Inflammatory macrophage treated with lipopolysaccharide for 4 hours (primary cell): ENCODE measurements at places on chromosomes 12 and 14.

DNA sequence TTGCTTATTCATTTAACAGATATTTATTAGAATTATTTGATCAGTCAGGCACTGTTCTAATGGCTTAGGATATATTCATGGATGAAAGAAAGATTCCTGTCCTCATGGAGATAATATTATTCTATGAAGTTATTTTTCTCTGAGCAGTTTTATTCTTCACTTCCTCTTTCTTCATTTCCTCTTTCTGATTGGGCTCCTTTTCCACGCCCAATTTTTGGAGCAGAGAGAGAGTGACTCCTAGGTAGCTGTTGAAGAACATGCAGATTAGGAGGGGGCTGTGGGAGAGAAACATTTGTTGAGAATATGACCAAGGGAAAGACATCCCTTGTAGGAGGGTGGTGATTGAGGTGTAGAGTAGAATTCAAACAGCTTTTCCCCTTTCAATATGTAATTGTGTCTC lies 6.0 kb upstream of the YARS2 start:
- DNase-seq: peak; percentile 58

- DNase-seq: no peak
Measured at GRCh38 chr12:42957136-42957535, 367.6 kb upstream of the PRICKLE1 start.

- no peak for DNase-seq
Measured at GRCh38 chr12:39723831-39724230, 104.2 kb upstream of the ABCD2 start.

DNA sequence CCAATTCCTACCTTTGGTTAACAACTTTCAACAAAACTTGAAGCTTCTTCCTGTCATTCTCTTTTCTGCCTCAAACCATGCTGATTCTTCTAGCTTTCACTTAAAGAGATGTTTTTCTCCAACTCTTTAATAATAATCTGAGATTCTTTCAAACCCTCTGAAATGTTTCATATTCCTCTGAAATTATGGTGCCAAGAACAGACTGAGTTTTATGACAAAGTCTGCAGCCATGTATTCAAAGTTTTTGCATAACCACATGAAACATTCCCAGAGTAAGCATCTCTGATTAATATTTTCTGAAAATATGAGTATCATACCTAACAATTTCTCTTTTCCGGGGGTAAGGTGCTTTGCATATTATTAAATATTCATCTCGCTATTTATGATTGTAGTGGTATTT lies 59.1 kb upstream of the DCN start:
- no peak for DNase-seq

- DNase-seq: peak; percentile 76
Measured at GRCh38 chr12:49108958-49109404, 1.7 kb downstream of the LMBR1L start.

GRCh38 chr12:60947533-60947932 lies 1312.7 kb upstream of the USP15 start:
- no peak for DNase-seq

- peak; percentile 7 for DNase-seq
Measured at GRCh38 chr12:5014269-5014668, 29.4 kb upstream of the KCNA5 start.

DNA sequence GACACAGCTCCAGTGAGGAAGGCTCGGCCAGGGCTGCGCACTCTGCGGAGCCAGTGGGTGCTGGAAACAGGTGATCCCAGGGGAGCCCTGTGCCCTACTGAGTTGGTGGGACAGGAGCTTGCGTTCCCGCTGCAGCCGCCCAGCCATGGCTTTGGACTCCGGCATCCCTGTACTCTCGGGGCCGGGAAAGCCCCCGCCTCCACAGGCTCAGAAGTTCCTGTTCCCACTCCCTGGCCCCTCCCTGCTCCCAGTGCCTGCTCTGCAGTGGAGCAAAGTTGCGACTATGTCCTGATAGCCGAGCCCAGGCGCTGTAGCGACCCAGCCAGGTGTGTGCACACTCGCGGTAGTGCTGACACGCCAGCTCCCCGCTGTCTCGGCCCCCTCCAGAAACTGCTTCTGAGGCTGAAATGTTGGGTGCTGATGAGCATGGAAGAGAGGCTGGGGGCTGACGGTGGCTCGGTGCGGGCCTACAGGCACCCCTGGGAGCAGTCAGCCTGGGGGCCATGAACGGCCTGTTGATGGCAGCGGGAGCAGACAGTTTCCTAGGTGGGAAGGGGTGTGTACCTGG lies 344.6 kb upstream of the MGAT4C start:
- no peak for DNase-seq

DNA sequence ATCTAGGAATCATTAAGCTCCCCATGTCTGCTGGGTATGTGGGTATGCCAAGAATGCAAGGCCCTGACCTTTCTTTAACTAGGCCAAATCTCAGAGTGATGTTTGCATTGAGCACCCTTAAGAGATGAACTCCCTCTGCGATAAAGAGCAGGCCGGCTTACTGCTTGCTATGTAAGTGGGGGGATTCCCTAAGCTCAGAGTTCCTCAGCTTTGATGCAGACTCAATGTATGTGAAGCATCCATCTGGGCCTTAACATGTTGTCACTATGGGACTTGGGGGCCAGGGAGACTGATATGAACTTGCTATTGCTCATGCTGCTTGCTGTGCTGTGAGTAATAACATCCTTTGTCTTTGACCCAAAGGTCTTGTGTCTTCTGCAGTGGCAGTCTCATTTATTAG lies 149.7 kb downstream of the C12orf75 start:
- DNase-seq: no peak

DNA sequence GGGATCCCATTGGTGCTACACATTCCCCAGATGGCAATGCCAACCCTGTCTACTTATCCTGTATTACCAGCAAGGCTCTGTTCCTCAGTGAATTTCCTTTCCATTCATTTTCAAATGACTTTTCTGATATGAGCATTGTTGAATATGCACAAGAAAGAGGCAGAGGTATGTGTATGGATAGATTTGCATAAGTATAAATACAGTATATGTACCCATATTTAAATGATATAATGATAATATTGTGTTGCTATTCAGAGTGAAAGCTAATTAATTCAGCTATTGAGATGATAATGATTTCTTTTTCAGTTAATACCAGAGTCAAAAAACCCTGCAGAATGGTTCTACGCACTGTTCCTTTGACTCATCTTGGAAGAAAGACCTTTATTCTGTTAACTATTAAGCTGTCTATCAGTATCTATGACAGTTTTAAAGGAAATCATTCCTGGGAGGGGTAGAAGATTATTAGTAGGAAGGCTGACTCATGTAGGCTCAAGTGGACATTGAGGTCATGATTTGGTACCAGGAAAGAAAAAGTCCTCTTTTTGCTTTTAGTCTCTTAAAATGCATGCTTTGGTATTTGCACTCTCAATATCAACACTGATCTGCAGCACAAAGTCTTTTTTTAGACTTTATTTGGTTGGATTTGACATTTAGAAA lies 44.9 kb upstream of the GAS2L3 start:
- DNase-seq: no peak

DNA sequence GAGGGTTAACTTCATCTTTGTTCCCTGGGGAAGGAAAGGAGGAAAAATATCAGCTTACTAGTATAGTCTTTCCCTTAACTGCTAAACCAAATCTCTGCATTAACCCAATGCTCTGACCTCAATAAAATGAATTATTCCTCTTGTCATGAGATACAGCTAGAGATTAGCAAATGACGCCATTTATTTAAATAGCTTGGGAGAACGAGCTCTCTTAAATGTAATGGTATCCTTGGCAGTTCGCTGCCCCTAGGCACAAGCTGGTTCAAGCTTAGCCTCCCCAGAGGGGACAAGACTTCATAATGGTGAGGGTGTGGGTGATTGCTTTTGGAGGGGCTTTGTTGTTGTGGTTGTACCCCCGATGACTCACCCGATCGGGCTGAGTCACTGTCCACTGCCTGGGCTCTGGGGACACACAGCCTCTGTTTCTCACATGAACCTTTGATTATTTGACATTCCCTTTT lies 19.6 kb downstream of the FNTB start:
- no peak for DNase-seq

- no peak for DNase-seq
Measured at GRCh38 chr14:103738701-103739451, 23.3 kb downstream of the ZFYVE21 start.

DNA sequence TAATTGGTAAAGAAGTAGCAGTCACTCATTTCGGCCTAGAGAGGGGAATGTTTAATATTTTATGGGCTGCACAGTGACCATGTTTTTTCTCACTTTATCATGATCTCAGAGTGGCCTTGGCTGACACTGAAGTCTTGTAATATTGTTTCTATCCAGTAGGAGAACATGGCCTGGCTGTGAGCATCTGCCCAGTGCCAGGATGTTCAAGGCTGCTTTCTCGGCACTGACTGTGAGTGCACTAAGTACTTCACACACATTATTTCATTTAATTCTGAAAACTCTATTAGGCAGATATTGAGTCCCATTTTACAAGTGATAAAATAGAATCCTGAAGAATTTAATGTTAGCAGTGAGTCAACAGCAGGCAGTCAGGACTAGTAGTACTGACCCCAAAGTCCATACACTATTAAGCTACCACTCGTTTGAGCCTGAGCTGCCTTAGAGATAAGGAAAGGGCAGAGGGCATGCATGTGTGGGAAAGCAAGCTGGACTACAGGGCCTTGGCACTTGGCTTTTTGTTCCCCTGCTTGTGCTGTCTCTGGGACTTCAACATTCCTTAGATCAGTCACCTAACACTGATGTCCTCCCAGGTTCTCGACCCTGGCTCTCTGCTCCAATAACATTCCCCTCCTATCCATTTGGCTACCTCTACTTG lies 42.2 kb upstream of the APPL2 start:
- DNase-seq: no peak

DNA sequence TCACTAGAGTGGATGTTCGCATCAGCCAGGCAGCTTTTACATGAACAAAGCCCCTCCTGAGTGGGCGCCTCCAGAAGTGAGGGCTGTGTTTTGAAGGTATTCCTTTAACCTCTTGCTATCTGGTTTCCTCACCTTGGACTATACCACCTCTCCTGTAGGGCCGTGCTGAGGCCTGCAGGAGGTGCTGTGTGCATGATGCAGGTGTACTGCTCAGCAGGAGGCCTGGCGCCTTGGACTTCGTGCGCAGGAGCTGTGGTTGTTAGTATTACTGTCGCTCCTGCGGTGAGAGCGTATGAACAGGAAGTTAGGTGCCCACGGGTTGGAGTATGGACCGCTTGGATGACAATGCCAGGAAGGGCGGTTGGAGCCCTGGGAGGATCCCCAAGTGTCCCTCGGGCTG lies 130.7 kb downstream of the TSPAN9 start:
- no peak for DNase-seq

GRCh38 chr12:16437926-16438325 lies 90.5 kb downstream of the MGST1 start:
- no peak for DNase-seq

- no peak for DNase-seq
Measured at GRCh38 chr14:52863334-52863700, 71.9 kb upstream of the GNPNAT1 start.

- no peak for DNase-seq
Measured at GRCh38 chr12:92469837-92470236, 233.0 kb upstream of the PLEKHG7 start.

DNA sequence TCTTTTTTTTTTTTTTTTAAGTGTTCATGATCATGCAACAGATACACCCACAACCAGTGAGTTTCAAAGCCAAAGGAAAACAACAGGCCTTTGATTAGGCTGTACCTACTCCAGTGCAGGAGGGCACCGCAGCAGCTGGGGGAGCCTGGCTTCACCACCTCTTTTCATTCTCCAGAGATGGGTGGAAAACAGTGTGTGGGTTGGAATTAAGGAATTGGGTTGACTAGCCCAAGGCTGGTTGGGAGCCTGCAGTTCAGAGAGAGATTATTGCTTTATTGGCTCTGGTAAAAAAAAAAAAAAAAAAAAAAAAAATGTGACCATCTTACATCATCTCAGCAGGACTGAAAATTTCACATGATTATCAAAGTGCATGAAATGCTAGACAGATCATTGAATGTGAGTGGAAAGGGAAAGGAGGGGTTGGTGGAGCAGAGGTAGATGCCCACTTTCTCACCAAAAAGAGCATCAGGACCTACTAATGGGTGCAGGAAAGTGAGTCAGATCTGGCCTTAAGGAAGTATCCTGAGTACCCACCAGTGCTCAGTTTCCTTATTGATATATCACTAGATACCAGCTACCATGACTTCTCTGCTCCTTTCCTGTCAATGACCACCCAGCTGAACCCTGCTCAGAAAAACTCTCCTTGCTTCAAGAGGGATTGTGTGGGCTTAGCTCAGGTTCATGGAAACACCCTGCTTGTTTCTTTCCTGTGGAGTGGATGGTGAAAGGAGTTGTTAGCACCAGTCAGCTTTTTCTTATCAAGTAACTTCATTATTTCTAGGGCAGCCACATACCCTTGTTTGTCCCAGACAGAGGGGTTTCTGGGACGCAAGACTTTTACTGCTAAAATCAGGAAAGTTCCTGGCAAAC lies 54.8 kb upstream of the DYRK2 start:
- DNase-seq: no peak

DNA sequence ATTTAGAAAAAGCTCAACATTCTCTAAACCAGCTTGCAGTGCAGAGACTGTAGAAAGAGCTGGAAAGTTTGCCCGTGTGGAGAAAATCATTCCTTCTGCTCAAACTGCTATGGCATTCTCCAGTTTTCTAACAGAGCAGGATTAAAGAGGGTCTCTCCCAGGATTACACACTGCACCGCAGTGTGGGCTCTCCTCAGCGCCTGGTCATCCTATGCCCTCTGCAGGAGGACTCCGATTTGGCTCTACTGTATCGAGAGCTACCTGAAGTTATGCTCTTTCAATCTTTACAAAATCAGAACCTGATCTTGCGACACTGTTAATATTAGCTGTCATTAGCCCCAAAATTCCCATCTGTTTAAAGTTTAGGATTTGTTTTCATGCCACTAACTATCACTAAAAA lies 33.0 kb downstream of the BHLHE41 start:
- DNase-seq: no peak

GRCh38 chr14:54617467-54617866 lies 50.5 kb downstream of the SAMD4A start:
- DNase-seq: peak; percentile 44

GRCh38 chr12:108473400-108474055 lies 41.5 kb upstream of the FICD start:
- no peak for DNase-seq

GRCh38 chr12:38155526-38156496 lies 160.8 kb upstream of the ALG10B start:
- DNase-seq: no peak

GRCh38 chr14:104639885-104640548 lies 35.4 kb upstream of the TMEM179 start:
- peak; percentile 47 for DNase-seq

DNA sequence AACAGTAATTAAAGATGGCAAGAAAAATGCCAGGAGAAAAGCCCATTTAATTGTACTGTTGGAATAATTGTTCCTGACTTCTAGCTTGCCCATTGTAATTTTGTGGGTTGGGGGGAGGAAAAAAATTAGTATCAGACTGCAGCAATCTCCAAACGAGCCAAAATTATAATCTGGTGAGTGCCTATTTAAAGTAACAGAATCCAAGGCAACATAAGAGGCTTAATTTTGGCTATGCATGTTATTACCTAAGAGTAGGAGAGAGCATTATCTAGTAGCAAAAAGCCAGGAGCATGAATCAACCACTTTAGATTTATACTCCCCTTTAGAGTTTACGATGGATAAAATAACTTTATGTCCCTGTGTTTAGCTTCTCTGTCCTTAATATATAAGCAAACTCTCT lies 14.6 kb upstream of the DENND5B start:
- DNase-seq: no peak
